T-helper 17 cell (primary cell): ENCODE measurements at places on chromosomes 1 and 21.

DNA sequence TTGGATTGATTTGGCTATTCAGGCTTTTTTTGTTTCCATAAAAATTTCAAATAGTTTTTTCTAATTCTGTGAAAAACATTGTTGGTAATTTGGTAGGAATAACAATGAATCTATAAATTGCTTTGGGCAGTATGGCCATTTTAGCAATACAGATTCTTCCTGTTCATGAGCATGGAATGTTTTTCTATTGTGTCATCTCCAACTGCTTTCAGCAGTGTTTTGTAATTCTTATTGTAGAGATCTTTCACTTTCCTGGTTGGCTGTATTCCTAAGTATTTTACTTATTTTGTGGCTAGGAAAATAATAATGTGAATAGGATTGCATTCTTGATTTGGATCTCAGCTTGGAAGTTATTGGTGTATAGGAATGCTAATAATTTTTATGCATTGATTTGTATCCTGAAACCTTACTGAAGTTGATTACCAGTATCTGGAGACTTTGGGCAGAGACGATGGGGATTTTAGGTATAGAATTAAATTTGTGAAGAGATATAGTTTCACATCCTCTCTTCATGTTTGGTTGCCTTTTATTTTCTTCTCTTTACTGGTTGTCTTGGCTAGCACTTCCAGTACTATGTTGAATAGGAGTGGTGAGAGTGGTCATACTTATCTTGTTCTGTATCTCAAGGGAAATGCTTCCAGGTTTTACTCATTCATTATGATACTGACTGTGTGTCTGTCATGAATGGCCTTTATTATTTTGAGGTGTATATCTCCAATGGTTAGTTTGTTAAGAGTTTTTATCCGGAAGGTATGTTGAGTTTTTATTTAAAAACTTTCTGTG is 57.3 kb downstream of the DRAM2 start:
- no peak for DNase-seq

- no peak for DNase-seq
Observed at GRCh38 chr1:26177182-26177684, at the start of gene CNKSR1. Gene CNKSR1, plus strand, starts transcription at chr1:26177491. Its CDS starts 57 bp downstream, at chr1:26177548.

- DNase-seq = no peak
Observed at GRCh38 chr1:83985048-83985447, 13.9 kb downstream of the TTLL7 start.

DNA sequence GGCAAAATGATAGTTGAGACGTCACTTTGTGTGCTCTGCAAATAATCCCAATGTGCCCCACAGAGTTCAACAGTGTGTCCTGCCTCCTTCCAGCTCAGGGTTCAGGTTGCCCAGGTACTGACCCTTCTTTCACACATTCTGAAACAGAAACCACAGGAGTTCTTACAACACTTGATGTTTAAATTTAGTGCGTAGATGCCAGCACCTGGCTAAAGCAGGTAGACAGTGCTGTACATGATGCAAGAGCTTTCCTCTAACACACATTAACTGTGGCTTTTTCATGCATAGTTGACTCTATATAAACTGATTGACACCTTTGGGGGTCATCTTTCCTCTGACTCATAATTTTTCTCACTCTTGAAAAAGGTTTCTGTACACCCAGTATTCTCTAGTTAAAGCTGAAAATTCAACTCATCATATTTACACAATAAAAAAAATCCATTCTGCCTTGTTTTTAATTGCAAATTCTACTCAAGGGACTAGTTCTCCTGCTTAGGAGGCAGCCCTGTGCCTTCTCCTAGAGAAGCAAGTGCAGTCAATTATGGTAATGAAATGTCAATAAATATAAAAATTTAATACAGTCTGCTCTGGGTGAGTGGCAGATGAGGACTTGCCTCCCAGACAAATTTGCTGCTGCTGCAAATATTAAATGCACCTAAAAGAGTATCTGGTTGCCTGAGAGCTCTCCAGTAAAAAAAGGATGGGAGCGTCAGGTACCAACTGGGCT is 91.4 kb downstream of the NR5A2 start:
- DNase-seq = no peak

GRCh38 chr1:210944252-210944651 is 189.7 kb downstream of the KCNH1 start:
- no peak for DNase-seq

- DNase-seq = no peak
Observed at GRCh38 chr1:220841293-220841692, 38.0 kb upstream of the HLX start.

DNA sequence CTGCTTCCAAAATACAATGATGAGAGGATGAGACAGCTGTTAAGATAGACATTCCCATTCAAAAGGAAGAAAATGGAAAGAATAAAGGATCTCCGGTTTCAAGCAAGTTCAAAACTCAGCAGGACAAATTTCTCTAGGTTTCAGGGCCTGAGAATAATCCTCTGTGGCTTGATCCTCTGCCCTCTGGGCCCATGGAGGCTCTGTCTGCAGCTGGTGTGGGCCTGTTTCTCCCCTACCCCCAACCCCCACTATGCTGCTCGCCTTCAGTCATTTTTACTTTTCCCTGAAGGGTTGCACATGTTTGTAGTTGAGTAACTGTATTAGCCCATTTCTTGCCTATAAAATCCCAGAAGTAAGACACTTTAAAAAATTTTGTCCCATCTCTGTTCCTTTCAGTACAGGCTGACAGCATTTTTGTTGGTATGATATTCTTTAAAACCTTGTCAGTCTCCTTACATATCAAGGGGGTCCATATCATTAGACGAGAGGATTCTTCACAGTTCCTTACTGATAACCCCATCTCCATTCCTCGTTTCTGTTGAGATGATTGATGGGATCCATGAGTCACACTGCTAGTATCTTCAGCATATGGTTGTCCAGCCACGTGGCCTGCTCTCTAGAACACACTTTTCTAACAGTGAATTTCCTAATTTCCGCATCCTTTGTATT is 10.5 kb downstream of the ZMYM4 start:
- DNase-seq = no peak

- DNase-seq = no peak
Observed at GRCh38 chr1:153888533-153888932, 34.2 kb downstream of the GATAD2B start.

- no peak for DNase-seq
Observed at GRCh38 chr1:39410915-39411436, 80.5 kb upstream of the BMP8A start.

- no peak for DNase-seq
Observed at GRCh38 chr1:55194851-55195250, 20.3 kb downstream of the USP24 start.

- DNase-seq = no peak
Observed at GRCh38 chr1:2638466-2639115, 5.8 kb upstream of the MMEL1 start.

DNA sequence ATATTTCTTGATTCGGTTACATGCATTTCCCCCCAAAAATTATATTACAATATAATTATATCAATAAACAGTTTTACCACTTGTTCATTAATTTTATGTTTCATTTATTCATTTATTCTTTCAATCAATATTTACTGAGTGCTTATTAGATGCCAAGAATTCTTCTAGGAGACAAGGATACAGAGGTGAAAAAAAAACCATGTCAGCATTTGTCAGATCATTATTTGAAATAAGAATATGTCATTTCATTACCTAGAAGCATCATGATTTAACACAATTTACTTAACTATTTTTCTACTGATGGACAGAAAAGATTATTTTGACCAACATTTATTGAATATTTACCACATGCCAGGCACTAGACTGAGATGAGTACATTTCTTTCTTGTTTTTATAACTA is 512.7 kb downstream of the LMO4 start:
- DNase-seq = no peak
